ENCODE measurements at places on chromosomes 13 and 19. TPM values are rescaled to one million over a fixed set of nuclear protein-coding genes. Genes with fewer than 3 reads are reported as not detected.
A peak's percentile ranks its signal among the peaks of the same experiment; 100 is the strongest.

DNA sequence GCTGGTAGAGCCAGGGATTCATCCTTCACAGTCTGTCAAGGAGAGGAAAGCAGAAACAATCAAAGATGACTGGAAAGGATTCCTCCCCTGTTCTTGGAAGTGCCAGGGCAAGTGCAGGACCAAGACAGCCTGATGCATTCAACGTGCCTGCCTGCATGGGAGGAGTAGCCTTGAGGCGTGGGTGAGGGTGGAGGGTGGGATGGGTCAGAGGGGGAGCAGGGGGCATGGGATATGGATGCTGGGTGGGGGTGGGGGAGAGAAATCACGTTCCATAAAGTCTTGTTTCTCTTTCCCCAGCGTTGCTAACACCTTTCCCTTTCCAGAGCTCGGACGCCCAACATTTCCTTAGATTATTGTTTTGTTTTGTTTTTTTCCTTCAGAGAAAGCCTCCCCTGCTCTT lies 108.0 kb upstream of the SLC15A1 start:
- no peak overlapping the region for H3K27ac ChIP-seq
- no peak overlapping the region for H3K4me3 ChIP-seq
- H3K36me3 ChIP-seq: no peaks in the 10 kb centered on the region
- DNase-seq: no peak
- H3K27me3 ChIP-seq: no peaks in the 10 kb centered on the region

- H3K27me3 ChIP-seq: no peaks in the 10 kb centered on the region
- peaks cover 12% of the 10 kb centered on the region for H3K4me1 ChIP-seq
- no peak for DNase-seq
- H3K27ac ChIP-seq: no peak overlapping the region
- no peaks in the 10 kb centered on the region for H3K36me3 ChIP-seq
Measured at GRCh38 chr19:5109560-5109959, 140.6 kb downstream of the KDM4B start.

DNA sequence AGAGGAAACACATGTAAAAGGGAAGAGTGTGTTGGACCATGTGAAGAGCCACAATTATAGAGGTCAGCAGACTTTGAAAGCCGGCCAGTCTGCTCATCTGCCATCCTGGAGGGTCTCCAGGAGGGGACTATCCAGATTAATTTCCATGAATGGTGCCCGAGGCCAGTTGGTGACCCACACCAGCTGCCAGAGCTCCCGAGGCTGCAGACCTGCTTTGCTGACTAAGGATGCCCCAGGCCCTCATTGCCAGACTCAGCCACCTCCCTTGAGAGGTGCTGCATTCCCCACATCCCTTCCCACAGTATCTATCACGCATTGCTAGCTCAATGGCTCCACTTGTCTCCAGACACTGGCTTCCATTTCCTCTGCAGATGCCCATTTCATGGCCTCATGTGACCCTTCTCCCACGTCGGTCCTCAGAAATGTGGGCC lies 110.3 kb downstream of the NALCN start:
- DNase-seq: no peak
- H3K4me1 ChIP-seq: no peaks in the 10 kb centered on the region
- H3K27ac ChIP-seq: no peak overlapping the region
- no peaks in the 10 kb centered on the region for H3K27me3 ChIP-seq
- H3K36me3 ChIP-seq: no peaks in the 10 kb centered on the region

DNA sequence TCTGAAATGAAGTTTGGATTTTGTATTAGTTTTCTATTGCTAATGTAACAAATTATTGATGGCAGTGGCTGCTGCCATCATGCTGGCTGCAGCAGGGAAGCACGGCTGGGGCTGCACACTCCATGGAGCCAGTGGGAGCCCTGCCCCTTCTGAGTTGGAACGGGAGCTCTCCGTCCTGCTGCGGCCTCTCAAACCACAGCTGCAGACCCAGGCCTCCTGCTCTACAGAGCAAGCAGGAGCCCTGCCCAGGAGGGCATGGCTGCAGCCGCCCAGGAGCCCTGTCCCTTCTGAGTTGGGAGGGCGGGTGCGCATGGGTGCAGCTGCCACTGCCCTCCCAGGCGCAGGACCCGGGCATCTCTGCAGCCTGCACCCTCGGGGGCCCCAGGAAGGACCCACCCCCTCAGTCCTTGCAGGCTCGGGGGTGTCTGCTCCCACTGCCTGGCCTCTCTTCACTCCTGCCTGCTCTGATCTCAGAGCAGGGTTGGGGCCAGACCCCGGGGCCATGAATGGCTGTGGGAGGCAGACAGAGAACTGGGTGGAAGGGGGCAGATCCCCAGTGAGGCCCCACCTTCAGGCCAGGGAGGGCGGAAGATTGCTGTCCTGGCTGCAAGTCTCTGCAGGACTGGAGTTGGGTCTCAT lies 21.0 kb upstream of the ESD start:
- H3K27ac ChIP-seq: no peak overlapping the region
- no peaks in the 10 kb centered on the region for H3K4me1 ChIP-seq
- H3K4me3 ChIP-seq: no peak overlapping the region
- peaks cover 3% of the 10 kb centered on the region for H3K36me3 ChIP-seq
- no peak for DNase-seq

DNA sequence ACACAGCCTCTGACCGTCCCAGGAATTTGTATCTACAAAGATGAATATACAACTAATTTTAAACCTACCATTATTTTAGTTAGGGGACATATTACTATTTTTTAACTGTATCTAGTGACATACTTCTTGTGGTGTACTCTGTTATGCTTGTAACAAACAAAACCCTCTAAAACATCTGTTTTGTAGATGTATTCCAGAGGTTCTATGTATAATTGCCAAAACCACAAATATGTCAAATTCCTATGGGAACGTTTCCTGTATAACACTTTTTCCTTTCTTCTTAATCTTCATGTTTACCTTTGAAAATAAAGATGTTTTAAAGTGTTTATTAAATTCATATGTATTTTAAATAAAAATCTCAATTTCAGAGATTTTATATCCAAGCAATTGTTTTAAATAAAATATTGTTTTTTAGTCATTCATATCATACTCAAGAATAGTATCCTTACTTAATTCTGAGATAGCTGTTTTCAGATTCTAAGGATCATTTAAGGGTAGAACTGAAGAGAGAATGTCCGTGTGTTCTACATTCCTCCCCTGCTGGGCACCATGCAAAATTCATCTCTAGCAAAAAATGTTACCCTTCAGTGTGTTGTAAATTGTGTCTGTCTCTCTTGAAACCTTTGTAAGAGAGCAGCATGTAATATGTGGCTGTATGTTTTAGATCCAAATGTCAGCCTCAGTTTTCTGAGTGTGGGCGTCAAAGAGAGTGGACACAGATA lies 1327.7 kb downstream of the EFNB2 start:
- no peak overlapping the region for H3K27ac ChIP-seq
- H3K4me3 ChIP-seq: no peak overlapping the region
- no peaks in the 10 kb centered on the region for H3K36me3 ChIP-seq
- no peaks in the 10 kb centered on the region for H3K27me3 ChIP-seq

DNA sequence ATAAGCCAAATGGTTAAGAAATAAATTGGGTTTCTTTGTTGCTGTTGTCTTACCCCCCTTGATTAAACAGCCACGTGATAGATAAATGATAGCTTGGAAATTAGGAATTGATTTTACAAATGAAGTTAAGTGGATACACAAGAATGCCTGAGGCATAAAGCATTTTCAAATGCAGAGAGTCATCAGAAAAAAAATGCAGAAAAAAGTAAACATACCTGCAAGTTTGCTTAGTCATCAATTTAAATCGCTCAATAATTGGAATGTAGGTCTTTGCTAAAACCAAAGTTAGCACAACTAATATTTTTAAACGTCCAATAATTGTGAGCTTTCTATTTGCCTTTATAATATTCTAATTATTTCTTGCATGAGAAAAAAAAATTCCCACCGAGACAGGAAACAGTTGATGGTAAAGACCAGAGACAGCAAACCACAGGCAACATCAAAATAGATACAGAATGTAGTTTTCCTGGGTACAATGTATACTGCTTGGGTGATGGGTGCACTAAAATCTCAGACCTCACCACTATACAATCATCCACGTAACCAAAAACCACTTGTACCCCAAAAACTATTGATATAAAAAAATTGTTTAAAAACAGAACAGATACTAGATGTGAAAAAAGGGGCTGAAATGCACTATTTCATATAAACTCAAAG lies 924.0 kb downstream of the PCDH9 start:
- no peaks in the 10 kb centered on the region for H3K4me1 ChIP-seq
- H3K4me3 ChIP-seq: no peak overlapping the region
- DNase-seq: no peak
- no peaks in the 10 kb centered on the region for H3K36me3 ChIP-seq
- no peak overlapping the region for H3K27ac ChIP-seq

GRCh38 chr19:32355309-32355708 lies 9.9 kb downstream of the ZNF507 start:
- peaks cover 6% of the 10 kb centered on the region for H3K4me1 ChIP-seq
- H3K36me3 ChIP-seq: no peaks in the 10 kb centered on the region

DNA sequence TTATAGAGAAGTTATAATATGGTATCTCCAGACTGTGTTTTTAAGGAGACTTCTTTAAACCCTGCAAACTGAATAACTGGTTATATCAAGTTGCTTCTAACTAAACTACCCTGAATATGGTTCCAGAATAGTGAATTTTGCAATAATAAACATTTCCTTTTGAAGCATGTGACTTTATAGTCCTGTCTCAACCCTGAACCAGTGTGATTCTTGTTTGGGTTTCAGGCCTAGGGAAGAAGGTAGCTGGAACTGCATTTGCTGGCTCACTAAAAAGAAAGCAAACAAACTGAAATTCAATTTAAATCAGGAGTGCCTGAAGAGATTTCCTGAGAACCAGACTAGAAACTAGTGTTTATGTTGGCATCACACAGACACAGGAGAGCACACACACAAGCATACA lies 4.9 kb downstream of the ARHGEF7 start:
- peak overlapping the region; percentile 95 for H3K27ac ChIP-seq
- no peak for DNase-seq
- H3K36me3 ChIP-seq: no peaks in the 10 kb centered on the region
- peaks cover 44% of the 10 kb centered on the region for H3K27me3 ChIP-seq

GRCh38 chr19:5238700-5239099 lies 101.9 kb downstream of the PTPRS start:
- DNase-seq: no peak
- H3K27ac ChIP-seq: no peak overlapping the region
- no peaks in the 10 kb centered on the region for H3K4me1 ChIP-seq
- H3K36me3 ChIP-seq: no peaks in the 10 kb centered on the region
- no peak overlapping the region for H3K4me3 ChIP-seq

DNA sequence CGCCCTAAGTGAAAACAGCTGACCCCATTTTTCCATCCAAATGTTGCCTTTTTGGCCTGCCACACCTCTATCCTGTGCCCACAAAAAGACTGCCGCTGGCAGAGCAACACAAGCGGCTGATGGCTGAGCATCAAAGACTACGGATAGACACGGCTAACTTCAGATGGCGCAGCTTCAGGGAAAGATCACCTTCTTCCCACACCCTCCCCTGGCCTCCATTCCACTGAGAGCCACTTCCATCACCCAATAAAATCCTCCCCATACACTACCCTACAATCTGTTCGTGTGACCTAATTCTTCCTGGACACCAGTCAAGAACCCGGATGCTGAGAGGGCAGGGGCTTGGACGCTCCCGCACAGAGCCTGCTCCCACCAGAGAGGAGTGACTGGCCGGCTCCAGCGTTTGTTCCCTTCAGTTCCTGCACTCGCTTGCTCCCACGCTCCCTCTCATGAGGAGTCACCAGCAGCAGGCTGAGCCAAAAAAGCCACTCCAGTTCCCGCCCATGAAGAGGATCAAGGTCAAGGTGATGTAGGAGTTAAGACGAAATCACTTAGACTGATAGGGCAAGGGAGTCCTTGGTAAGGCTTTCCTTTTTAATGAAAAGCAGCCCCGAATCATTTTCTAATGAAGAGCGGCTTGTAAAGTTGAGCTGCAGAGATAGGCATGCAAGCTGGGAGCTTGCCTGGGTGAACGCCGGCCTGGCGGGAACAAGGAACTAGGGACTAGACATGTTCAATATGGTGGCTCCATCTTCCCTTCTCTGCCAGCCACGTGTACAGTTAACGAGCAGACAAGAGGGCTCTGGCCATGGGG lies 35.7 kb downstream of the TSKS start:
- peak overlapping the region; percentile 88 for H3K27ac ChIP-seq
- H3K36me3 ChIP-seq: no peaks in the 10 kb centered on the region
- DNase-seq: peak; percentile 44

- H3K36me3 ChIP-seq: no peaks in the 10 kb centered on the region
- H3K4me3 ChIP-seq: no peak overlapping the region
- no peak overlapping the region for H3K27ac ChIP-seq
- H3K4me1 ChIP-seq: peaks cover 16% of the 10 kb centered on the region
- no peak for DNase-seq
Measured at GRCh38 chr13:43114504-43114903, 91.1 kb downstream of the DNAJC15 start.

- no peak for DNase-seq
- peak overlapping the region; percentile 78 for H3K4me3 ChIP-seq
Measured at GRCh38 chr19:44002212-44002565, 568 bp upstream of the ZNF230 start.

- no peak overlapping the region for H3K27ac ChIP-seq
- no peak overlapping the region for H3K4me3 ChIP-seq
- DNase-seq: no peak
Measured at GRCh38 chr19:31280287-31281006, 68.8 kb downstream of the TSHZ3 start.

DNA sequence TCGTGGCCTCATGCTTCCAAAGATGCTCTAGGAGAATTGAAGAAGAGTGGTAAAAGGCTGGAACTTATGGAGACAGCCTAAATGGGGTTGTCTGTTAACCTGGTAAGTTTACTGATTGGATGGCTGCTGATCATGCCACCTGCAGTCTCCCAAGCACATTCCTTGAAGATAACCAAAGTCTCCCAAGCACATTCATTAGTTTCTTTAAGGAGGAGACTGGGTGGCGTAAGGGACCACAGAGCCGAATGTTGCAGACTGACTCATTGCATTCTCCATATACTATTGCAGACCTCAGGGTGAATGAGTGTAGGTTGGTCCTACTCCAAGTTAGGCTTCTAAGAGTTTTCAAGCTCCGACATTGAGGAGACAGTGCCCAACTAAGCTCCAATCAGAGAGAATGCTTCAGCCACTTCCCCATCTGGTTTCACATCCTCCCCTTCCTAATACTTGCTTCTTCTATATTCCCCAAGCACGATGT lies at the start of gene IGFL3:
IGFL3 (minus strand) TSS at position 51 of the 478 bp plus-strand sequence; CDS start at position 12, 39 bp downstream.
- no peaks in the 10 kb centered on the region for H3K4me1 ChIP-seq
- DNase-seq: no peak
- no peak within 1 kb of the TSS for H3K4me3 ChIP-seq
- peak within 1 kb of the TSS; percentile 50 for H3K27ac ChIP-seq

- no peaks in the 10 kb centered on the region for H3K4me1 ChIP-seq
- H3K27me3 ChIP-seq: no peaks in the 10 kb centered on the region
- DNase-seq: peak; percentile 5
- H3K36me3 ChIP-seq: no peaks in the 10 kb centered on the region
Measured at GRCh38 chr19:11843722-11844121, 4.8 kb upstream of the ZNF439 start.

Gene ZNF667
- 4.4 TPM for total RNA-seq

Gene GNG7
- 1.2 TPM for total RNA-seq

All from hepatocyte (in vitro differentiated cells).